ENCODE measurements at places on chromosomes 5 and 9. TPM values are rescaled to one million over a fixed set of nuclear protein-coding genes. Genes with fewer than 3 reads are reported as not detected.

AGXT2 gene
- not detected for total RNA-seq

ISCA1 gene
- 54.6 TPM for total RNA-seq

- no peak for DNase-seq
Observed at GRCh38 chr9:18385696-18386490, 88.1 kb upstream of the ADAMTSL1 start.

CAMK4 gene
- 1.2 TPM for total RNA-seq

DNA sequence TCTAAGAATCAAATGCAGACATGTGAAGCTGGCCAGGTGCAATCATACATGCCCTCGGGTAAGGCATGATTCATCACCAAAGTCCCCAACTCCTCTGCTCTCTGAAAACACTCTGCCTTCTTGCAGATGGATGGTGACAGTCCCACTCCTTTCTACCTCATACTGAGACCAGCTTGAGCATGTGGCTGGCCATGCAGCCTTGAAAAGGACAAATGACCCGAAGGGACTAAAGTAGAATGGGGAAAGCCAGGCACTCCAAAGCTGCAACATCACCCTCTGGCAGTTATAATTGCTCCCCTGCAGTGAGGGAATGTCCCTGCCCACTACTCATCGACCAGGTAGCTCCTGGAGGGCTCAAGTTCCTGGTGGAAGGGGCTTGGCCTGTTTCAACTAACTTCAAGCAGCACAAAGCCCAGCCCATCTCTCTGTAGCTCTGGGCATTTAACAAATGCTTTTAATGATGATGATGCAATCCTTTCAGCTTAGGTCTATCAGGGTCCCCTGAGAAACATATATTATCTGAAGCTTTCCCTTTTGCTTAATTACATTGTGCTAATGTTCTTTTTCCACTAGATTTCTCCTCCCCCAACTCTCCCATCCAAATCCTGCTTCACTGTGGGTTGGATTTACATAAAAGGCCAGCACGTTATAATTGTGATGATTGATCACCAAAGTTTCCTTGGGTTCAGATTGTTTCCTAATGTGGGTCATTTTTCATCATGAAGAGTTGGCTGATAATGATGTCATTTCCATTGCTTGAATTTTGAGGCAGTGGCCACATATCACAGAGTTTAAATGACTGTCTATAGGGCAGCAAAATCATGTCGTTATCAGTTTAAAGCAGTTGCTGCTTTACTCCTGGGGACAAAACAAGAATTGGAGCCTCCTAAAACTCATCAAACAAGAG lies 436.5 kb upstream of the SLC30A5 start:
- no peak for DNase-seq

GRCh38 chr5:58056546-58056945 lies 403.3 kb downstream of the PLK2 start:
- no peak for DNase-seq

DNA sequence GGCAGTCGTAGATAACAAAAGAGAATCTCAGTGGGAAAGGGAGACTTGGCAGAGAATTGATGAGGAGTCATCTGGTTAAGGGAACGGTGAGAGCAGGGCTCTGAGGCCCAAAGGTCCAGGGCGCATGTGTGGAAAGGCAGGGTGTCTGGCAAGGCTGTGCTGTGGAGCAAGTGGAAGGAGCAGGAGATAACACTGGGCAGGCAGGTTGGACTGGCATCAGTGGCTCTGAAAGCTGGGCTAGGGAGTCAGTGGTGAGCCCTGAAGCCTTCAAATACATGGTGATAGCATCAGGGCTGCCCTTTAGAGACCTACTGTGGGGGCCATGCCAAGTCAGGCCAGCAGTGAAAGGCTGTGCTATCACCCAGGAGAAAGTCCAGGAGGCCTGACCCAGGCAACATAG lies 131.3 kb downstream of the GABBR2 start:
- DNase-seq, result no peak

DNA sequence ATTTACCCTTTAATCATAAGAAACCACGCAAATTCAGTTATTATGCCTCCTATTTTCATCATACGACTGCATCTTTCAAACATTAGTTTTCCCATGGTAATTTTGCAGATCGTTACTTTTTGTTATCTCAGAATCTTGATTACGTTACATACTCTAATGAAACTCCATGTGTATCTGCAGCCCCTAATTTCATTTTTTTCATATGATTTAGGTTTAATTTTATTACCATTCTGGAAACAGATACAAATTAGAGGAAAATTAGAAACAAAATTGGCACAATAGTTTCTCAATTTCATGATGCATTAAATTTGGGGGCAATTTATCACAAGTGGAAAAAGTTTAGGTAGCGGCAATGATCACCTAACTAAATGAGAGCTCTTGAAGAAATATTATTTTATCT lies 52.3 kb downstream of the C9orf153 start:
- DNase-seq, result no peak

GRCh38 chr5:14942212-14942611 lies 70.6 kb upstream of the ANKH start:
- DNase-seq, result no peak

DMGDH gene
- total RNA-seq, result 1.8 TPM

DNA sequence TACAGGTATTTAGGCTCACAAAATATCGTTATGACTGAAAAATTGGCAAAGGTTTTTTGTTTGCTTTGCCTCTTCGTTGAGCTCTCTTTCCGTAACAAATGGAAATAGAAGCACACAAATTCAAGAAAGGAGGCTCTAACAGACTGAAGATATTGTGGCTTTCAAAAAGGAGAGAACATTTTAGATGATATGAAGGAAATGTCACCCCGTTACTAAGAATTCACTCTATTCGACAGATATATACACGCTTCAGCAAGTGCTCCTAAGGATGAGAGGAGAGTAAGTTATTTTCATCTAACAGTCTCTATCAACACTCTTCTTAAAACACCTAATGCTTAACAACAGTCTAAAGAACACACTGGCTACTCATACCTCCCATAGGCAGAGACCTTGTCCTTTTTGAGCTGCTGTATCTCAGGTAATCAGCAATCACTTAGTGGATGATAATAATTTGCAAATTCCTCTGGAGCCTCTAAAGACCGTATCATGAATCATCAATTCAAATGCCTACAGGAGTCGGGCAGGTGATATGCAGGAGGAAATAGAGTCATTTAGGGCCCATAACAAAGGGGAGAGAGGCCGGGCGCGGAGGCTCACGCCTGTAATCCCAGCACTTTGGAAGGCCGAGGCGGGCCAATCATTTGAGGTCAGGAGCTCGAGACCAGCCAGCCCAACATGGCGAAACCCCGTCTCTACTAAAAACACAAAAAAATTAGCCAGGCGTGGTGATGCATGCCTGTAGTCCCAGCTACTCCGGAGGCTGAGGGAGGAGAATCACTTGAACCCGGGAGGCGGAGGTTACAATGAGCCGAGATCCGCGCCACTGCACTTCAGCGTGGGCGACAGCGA lies 1.4 kb upstream of the HSDL2 start:
- no peak for DNase-seq

DNA sequence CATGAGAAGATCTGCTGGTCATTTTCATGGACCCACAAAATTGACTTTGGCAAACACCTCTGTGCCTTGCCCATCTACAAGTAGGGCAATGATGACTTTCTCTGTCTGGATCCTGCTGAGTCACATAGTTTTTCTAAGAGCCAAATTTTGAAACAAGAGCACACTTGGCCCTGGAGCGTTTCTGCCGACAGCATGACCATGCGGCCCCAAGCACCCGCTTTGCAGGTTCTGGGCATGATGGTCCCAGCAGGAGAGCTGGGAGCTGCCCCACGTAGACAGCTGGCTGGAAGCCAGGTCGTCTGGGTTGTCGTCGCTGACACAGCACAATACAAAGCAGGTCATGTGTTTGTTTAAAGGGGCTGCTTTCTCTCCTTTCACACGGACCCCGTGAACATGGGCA lies 159.8 kb downstream of the SYK start:
- DNase-seq, result no peak

DNA sequence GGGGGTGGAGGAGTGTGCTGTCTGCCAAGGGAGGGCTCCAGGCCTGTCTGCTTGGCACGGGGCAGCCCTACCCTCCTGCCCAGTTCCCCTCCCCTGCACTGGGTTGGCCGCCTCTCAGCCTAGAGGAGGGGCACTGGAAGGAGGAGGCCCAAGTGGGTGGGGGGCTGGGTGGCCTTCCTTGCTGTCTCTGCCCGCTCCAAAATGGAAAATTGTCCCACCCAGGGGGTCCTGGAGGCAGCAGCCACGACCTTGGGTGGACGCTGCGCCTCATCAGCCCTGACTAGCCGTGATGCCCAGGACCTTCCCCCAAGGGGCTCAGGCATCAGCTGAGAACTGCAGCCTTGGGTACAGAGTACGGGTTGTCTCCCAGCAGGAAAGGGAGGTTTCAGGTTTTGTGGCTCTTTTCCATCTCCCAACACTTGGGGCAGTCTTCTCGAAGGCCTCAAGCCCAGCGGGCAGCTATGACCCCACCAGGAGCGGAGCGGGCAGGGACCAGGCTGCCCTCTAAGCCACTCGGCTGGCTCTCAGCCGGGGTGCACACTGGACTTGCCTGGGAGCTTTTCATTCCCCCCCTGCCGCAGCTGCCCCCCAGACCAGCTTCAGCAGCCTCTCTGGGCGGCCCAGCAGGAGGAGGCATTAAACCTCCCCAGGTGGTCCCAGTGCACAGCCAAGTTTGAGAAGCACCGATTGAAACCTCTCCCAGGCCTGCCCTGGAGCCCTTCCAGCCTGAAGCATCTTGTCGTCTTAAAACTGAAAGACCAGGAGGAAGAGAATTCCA lies 20.6 kb downstream of the NTNG2 start:
- DNase-seq, result no peak

DNA sequence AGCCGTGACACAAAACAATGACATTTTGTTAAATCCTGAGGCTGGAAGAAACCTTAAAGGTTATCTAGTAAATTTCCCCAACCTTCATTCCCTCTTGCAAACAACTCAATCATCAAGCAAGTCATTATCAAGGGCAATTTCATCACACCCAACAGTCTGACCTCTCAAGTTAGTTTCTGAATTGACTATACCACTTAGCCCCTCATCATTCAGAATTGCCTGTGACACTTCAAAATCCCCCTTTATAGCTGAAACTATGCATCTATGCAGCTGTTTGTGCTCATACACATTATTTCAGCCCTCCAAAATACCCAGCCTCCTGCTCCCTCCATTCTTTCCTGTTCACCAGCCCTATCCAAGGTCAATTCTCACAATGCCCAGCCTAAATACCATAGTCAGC lies 24.6 kb downstream of the LPAR1 start:
- no peak for DNase-seq

BICD2 gene
- total RNA-seq, result 35.3 TPM

DNA sequence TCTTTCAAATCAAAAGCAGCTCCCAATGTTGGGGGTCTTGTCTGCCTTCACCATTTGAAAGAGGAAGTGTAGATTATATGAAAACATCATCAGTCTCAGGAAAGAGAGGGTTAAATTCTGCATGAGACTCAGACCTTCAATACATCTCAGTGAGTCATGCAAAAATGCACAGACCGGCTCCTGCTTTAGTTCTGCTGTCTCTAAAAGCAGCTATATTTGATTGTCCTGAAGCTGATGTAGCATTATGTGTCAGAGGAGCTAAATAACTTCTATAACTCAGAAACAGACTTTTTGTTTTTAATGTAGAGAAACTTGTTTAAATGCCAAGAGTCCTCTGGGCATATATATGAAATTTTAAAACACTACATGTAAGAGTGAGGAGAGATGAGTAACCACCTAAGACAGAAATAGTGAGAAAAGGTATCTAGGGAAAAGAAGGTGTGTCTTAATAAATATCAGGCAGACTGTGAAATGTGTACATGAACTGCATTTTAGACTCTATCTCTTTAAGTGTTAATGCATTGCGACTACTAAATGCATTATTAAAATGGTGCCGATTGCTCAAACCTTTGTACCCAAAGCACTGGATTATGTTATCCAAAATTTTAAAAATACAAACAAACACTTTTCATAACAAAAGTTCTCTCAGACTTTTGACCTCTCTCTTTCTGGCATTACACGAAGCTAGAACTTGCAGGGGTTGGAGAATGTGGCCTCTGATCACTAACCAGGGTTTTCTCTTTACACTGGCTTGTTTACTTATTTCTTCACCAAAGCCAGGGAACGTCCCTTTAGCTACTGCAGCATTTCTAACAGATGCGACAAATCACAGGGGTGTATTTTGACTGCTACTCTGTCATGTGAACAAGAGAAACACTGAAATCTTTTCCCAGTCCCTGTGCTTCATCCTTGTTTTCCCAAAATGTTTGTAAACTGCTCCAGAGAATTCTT lies 302.3 kb downstream of the ARL15 start:
- no peak for DNase-seq

- no peak for DNase-seq
Observed at GRCh38 chr5:147439254-147439653, 70.6 kb downstream of the DPYSL3 start.

DNA sequence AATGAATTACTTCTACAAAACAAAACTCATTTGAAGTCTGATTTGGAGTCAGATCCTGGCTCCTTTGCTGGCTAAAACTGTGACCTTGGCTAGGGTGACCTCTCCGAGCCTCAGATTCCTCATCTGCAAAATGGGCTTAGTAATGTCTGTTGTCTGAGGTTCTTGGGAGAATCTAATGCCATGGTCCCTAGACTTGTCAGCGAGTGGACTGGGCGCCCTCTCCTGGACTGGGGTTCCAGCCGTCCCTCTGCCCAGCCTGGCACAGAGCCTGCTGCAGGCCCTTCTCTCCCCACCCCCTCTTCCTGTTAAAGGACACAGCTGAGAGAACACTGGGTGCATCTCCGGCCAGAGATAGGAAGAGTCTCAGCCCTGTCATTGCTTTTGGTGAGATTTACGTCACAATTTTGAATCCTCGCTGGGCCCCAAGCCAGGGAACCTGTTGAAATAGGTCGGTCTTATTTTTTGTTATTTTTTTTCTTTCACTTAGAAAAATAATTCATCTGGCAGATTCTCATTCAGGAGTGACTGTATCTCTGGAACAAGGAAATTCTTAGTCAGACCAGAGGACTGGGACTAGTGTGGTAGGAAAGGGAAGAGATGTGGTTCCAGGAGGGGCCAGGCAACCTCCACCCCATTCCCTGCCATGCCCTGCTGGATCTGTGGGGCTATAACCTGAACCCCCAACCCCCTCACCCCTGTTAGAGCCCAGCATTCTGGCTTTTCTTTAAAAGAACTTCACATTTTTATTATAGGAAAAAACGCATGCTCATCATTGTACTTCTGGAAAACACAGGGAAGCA lies 48.2 kb upstream of the RPL26L1 start:
- DNase-seq, result peak; percentile 95

DNA sequence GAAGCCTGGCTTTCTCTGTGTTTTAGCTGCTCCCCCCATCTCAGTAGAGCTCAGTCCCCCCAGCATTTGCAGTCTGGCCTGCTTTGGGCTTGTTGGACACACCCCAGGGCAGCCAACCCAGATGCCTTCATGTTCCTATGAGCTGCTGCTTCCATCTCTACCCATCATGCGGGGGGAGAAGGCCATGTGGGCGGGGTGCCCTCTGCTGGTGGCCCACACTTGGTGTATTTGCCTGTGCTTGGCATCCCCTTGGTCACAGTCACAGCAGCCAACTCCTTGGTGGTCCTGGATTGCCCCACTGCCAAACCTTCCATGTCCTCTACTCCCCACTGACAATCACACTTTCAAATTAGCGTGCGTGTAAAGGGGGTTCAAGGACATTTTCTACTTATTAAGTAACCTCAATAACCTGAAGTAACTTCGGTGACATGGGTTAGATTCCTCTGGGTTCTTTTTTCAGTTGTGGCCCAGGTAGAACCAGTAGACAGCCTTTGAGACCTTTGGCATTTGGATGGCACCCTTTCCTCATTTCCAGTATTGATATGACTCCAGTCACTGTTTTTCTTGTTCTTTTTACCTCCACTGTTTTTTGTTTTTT lies 42.8 kb downstream of the SNX30 start:
- DNase-seq, result peak; percentile 81
